ENCODE measurements at places on chromosomes 16 and 17. TPM values are rescaled to one million over a fixed set of nuclear protein-coding genes. Genes with fewer than 3 reads are reported as not detected.

DNA sequence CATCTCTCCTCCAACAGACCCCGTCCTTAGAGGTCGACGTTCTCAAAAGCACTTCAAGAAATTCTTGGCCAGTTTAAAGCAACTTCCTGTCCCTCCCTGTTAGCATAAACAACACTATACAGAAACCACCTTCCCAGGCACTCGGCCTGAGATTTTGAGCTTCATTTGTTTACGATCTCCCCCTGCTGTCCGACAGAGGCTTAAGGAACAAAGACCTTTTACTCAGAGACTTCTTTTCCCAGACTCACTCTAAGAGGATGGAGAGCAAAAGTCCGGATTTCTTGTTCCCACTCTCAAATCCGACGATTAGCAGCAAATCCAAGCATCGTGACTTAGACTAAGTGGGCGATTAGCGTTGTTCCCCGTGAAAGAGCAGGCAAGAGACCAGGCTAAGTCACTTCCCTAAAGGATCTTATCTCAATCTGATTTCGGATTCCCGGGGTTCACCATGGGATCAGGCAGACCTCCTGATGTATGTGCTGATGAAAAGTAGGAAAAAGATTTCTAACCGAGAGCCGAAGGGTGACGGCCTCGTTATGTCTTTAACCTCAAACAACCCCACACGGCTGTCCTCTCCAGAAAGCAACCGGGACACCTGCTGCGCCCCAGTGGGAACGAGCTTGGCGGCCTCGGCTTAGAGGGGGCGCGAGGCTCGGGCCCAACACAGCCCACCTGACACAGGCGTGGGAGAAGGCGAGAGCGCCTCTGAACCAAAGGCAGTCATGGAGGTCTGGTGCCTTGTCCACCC is 598 bp downstream of the INPP5K start:
- DNase-seq, result no peak

DNA sequence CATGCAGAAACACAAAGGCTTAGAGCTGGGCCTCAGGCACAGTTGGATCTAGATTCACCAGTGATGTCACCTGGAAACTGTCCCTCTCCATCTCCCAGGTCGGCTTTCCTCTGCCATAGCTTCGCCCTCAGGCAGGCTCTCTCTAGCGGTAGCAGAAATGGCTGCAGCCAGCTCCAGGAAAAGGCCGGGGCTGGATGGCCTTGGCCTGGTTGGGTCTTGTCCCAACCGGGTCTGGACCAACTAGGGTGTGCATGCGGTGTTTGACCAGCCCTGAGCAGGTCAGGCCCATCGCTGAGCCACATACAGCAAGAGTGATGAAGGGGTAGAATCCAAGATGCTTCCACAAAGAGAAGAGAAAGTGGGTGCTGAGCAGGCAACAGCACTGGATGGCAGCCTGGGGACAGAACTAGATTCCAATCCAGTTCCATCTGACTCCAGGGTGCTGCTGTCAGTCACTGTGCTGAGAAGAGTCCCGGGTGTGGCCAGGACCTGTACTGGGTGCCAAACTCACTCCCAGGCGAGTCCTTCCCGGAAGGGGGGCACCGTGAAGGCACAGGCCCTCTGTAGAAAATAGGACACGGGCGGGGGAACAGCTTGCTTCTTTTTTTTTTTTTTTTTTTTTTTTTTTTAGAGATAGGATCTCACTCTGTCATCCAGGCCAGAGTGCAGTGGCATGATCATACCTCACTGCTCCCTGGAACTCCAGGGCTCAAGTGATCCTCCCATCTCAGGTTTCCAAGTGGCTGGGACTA is 51.8 kb downstream of the SOCS3 start:
- no peak for DNase-seq

- no peak for DNase-seq
Measured at GRCh38 chr16:65212240-65212639, 90.4 kb upstream of the CDH11 start.

DNA sequence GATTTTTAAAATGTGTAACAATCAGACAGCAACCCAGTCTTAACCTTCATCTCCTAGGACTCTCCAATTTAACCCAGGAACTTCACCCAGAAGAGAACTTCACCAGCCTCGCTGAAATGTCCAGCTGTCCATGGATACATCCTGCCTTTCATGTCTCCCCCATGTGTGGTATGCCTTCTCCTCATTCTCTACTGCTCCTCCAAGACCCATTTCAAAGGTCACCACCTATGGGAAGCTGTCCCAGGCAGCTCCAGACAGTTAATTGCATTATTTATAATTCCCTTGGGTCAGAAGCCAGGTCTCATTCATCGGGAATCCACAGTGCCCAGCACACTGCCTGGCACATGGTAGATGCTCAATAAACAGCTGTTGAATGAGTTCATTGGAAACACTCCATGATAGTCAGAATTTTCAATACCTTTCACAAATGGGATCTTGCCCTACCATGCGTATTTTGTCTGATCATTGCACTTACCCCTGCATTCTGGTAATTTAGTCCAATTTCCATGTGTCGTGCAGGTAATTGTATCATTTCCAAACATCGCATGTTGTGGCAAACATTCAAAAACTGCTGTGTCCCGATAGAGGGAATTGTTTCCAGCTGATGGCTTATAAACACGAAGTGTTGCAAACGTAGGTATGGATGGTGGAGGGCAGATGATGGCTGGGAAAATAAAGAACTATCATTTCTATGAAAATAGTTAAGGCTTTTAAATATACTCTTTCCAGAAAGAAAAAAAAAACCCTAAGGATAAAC is 9.0 kb downstream of the APOH start:
- no peak for DNase-seq

DNA sequence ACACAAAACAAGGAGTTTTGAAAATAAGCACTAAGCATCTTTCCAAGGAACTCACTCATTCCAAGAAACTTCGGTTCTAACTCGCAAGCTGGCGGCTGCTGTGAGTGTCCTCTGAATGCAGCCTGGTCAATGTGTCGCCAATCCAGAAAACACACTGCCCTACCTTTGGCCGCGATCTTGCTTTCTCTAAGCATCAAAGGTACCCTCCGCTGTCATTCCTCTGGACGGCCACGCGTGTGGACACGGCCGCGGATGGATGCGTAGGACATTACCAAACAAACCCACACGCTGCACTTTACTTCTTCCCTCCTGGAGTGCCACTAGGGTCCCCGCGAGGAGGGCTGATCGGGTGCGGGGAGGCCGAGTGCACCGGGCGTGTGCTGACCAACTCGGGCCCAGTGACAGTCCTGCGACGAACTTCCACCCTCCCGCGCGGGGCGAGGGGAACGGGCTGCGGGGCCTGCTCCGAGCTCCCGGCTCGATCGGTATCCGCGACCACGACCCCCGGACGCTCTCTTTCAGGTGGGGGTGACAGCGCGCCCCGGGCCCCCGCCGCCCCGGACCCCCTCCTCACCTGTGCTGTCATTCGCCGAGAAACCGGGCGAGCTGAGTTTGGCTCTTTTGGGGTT is 1.1 kb downstream of the CREBBP start:
- DNase-seq, result peak; percentile 57

DNA sequence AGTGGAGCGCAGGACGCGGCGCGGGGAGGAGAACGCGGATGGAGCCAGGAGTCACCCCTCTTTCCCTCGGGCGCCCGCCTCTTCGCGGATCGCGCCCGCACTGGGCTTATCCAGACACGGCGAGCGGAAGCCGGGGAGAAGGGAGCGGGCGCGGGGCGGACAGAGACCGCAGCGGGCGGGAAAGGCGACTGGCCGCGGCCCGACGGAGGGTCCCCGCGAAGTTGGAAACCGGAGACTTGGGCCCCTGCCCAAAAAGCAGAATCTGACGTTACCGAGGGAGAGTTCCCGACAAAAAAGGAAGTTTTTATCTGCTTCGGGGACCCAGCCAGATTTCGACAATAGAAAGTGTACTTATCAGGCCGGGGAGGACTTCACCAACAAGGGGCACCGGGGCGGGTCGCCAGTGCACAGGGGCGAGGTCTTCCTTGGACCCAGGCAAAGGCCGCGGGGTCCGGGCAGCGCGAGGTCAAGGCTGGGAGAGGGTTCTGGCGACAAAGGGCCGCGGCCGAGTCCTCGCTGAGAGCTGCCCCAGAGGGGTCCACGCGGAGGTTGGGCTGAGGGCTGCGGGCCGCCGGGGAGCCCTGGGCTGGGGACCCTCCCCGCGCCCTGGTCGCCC is 519 bp downstream of the ST6GALNAC2 start:
- peak; percentile 63 for DNase-seq

- DNase-seq, result peak; percentile 81
Measured at GRCh38 chr16:88812513-88813268, 963 bp upstream of the APRT start.

TACO1 gene
- total RNA-seq, result 45.5 TPM

OTOP2 gene
- total RNA-seq, result not detected

FA2H gene
- 0.50 TPM for total RNA-seq

KRTAP4-6 gene
- not detected for total RNA-seq

KCNJ12 gene
- 11.4 TPM for total RNA-seq

EPN3 gene
- total RNA-seq, result 33.4 TPM

ACSM5 gene
- 1.2 TPM for total RNA-seq
